Activated naive CD8-positive, alpha-beta T cell treated with anti-CD3 and anti-CD28 coated beads, Interleukin-2, amount 10 ng/mL, durations not matched to agents 7 days and 5 days (primary cell): ENCODE measurements at places on chromosomes 16 and 17. TPM values are rescaled to one million over a fixed set of nuclear protein-coding genes. Genes with fewer than 3 reads are reported as not detected.

DNA sequence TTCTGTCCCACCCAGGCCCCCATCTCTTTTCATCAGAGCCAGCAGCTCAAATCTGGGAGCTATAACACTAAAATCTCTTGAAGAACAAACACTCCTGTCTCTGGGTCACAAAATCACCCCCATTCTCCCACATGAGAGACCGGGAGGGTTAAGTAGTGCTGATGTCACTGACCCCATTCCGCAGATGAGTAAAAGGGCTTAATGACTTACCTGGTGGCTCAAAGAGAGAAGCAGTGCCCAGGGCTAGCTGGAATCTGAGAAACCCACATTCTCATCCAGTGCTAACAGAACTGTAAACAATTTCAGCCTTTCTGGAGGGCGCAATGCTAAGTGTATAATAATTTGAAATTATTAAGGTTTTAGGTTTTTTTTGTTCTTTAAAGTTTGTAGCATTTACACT is 26.3 kb upstream of the LHX1 start:
- no peak overlapping the region for H3K27ac ChIP-seq
- no peaks in the 10 kb centered on the region for H3K36me3 ChIP-seq
- peaks cover 36% of the 10 kb centered on the region for H3K27me3 ChIP-seq
- H3K4me3 ChIP-seq: no peak overlapping the region
- H3K4me1 ChIP-seq: no peaks in the 10 kb centered on the region

The KRT32 gene
- not detected for total RNA-seq

DNA sequence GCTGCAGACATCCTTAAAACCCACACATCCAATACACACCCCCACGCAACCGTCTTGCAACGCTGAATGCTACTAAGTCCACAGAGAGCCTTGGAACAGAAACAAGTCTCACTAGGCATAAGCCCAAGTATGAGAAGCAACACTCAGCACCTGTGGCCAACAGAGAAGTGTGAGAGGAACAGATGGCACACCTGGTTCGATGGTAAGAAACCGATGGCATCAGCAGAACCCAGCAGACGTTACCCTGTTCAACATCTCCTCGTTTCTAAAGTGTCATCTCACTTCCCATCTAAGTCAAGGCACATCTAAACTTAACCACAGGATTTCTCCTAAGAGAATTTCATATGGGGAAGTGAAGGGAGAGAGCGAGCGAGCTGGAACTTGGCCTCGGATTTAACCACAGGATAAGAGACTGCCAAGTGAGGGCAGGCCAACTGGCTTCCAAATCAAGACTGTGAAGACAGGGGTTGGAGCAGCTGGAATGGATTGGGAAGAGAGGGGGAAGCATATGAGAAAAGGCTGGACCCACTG is 41.0 kb downstream of the NXPH3 start:
- H3K27me3 ChIP-seq: no peaks in the 10 kb centered on the region
- no peak overlapping the region for H3K27ac ChIP-seq
- H3K4me3 ChIP-seq: no peak overlapping the region
- peaks cover 27% of the 10 kb centered on the region for H3K36me3 ChIP-seq
- no peak for DNase-seq

GRCh38 chr16:9002042-9002441 is 38.3 kb upstream of the USP7 start:
- no peak for DNase-seq
- no peak overlapping the region for H3K4me3 ChIP-seq
- no peaks in the 10 kb centered on the region for H3K36me3 ChIP-seq
- peak overlapping the region; percentile 4 for H3K27ac ChIP-seq
- peaks cover 4% of the 10 kb centered on the region for H3K4me1 ChIP-seq
- peaks cover 10% of the 10 kb centered on the region for H3K27me3 ChIP-seq

DNA sequence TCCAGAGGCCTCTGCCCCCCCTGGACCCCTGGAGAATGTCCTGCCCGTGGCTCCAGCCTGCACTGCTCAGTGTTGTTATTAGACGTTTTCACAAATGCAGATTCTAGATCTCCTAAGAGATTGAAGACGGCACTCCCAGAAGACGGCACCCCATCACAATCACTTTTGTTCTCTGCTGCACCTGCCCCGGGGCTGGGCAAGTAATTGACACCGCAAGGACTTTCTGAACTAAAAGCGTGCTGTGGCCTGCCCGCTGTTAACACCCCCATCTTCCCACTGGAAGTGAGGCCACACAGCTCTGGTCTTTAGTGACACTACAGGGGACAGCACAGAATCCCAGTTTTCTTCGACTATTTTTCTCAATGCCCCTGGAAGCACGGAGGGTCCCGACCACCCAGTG is 256.9 kb downstream of the ENGASE start:
- no peaks in the 10 kb centered on the region for H3K36me3 ChIP-seq
- DNase-seq: no peak
- H3K4me3 ChIP-seq: no peak overlapping the region

DNA sequence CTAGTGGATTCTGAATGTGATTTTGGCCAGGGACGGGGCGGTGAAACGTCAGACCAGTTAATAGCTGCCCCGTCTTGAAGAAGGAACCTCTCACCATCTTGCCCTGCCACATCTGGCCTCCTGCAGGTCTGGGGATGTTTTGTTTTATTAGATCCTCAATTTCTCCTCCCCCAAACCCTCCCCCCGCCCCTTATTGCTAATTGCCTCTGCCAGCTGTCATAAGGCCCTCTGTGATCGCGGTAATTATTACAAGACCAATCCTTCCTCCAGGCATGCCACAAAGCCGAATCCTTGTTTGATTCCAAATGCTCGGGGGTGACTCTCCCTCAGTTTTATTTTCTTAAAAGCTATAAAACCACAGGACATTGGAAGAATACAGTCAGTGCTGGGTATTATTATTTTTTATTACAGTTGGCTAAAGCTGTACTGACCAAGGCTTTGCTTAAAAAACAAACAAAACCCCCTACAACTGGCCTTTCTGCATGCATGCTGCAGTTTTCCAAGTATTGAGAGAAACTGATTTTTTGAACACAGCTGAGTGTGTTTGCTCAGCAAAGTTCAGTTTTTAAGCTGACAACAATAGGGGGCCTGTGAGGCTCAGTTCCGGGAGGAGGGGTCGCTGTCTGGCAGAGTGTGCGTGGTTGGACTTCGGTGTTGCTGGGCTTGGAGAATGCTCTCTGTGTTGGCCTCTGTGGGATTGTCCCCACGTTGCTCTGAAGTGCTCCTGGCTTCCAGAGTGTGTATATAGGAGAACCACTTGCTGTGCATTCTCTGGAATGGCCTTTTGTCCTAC is 1.7 kb downstream of the KSR1 start:
- no peaks in the 10 kb centered on the region for H3K27me3 ChIP-seq
- peak overlapping the region; percentile 95 for H3K4me3 ChIP-seq
- no peak for DNase-seq
- peak overlapping the region; percentile 85 for H3K27ac ChIP-seq
- peaks cover 4% of the 10 kb centered on the region for H3K36me3 ChIP-seq

The SOST gene
- not detected for total RNA-seq

The ACSM5 gene
- total RNA-seq: not detected
